Epithelial cell of prostate (primary cell): ENCODE measurements at places on chromosomes 4 and X.

GRCh38 chr4:48223633-48224295 is 45.9 kb downstream of the TEC start:
- peak; percentile 60 for DNase-seq

GRCh38 chr4:20318909-20319277 is 67.2 kb downstream of the SLIT2 start:
- DNase-seq: no peak

DNA sequence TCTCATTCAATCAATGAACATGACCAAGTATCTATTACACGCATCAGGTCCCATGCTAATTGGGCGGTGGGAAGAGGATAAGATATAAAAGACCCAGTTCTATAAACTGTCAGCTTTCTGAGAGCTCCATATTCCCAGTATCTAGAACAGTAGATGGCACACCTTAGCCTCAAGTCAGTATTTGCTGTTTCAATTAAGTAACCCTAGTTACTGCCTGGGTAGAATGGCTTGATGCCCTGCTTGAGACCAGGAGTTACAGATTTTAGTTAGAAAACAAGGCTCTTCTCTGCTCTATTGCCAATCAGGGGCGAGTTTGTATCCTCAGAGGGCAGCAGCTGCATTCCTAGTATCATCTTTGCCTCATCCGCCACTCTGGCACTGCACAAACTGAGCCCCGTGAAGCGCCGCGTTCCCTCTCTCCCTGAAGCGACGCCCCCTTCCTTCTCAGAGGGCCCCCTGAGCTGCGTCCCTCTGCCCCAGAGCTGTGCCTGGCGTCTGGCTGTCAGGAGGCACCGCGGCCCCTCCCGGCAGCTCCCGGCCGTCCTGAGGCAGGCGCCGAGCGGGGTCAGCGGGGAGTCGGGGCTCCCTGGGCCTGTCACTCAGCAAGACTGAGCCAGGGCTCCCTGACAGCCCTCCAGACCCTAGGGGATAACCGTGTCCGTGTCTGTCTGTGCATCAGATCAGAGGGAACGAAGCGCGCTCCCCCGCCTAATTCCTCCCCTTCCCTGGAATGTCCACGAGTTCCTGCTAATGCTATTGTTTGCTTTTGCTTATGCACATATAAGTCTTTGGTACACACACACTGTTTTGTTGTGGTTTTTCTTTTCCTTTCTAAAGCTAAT is 212.4 kb upstream of the TTC29 start:
- DNase-seq: peak; percentile 3

GRCh38 chr4:180530787-180531186 is 1712.4 kb upstream of the TENM3 start:
- DNase-seq: no peak

DNA sequence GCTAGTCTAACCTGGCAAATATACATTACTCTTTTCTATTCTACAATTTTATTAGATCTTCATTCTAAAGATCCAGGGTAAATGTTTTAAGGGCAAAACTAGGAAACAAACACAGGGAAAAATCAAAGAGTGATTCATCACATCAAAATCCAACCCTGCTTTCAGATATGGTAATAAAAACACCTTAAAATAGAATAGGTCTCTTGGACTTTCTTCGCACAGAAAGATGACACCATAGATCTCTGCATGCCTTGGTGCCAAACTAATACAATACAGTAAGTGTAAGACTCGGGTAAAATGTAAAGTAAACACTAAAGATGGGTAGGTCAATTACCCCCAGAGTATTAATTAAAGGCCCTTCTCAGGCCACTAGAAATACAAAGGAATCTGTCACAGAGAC is 34.2 kb downstream of the LDB2 start:
- no peak for DNase-seq

DNA sequence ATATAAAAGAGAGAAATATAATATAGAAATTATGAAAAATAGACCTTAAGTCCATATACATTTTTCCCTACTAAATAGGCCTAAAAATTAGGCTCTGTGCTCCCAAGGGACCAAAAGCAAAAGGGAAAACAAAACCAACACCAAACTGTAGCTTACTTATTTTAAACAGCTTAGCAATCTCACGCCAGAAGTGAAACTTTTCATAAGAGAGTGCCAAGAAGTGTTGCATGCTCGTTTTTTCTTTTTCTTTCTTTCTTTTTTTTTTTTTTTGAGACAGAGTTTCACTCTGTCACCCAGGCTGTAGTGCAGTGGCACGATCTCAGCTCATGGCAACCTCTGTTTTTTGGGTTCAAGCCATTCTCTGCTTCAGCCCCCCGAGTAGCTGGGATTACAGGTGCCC is 250.4 kb downstream of the TMA16 start:
- no peak for DNase-seq

GRCh38 chr4:124854968-124855367 is 142.4 kb upstream of the ANKRD50 start:
- DNase-seq: no peak

GRCh38 chr4:189294574-189294973 is 646.1 kb upstream of the FRG1 start:
- peak; percentile 41 for DNase-seq

GRCh38 chr4:36394352-36394903 is 113.0 kb downstream of the DTHD1 start:
- no peak for DNase-seq

- DNase-seq: no peak
These were observed 2.7 kb downstream of the SCML2 start for GRCh38 chrX:18351784-18352183.

- DNase-seq: no peak
These were observed 45.7 kb downstream of the PRPS1 start for GRCh38 chrX:107673933-107674479.

DNA sequence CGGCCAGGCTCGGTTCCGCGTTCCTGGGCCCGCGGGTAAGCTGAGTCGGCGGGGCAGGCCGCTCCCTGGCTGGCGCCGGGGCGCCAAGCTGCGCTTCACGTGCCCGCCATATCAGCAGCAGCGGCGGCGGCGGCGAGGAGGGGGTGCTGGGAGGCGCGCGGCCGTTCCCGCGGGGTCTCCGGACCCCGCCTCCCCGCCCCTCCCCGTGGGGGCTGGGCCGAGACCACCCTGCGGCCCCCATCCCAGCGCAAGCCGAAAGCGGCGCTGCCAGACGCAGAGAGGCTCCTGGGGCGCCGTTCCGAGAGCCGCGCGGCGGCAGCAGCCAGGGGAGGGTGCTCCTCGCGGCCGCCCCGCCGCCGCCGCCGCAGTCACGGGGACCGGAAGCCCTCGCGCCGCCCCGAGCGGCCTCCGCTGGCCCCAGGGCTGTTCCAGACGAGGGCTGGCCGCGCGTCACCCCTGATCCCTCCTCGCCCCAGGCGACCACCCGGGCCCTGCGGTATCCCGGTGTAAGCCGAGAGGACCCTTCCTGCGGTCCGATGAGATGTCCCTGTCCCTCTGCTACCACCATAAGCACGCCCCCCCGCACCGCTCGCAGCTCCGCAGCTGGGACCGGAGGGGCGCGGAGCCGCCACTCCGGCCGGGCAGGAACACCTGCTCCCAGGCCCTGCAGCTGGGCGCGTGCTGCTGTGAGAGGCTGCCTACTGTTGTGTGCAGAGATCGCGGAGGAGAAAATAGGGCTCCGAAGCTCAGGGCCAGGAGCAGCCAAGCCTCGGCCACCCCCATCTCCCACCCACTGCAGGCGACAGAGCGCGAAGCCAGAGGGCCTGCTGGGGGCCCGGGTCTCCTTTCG is 7.5 kb upstream of the BCOR start:
- no peak for DNase-seq

GRCh38 chrX:54494989-54495813 is 833 bp downstream of the FGD1 start:
- DNase-seq: no peak

DNA sequence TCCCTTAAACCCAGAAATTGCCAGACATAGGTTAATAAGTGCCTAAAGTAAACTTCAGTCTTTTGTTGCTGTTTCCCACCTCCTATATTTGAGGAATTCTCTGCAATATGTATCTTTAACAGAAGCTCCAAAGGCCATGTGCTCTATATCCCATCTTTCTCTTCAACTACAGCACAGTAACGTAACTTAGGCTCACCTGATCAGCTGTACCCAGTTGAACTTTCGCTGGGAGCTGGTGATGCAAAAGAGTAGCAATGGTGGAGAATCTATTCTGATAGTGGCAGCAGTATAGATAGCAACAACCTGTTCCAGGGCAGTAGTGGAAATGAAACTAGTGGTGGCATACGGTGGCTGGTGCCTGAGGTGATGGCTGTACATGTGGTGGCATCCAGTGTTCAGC is 33.2 kb upstream of the YTHDC1 start:
- DNase-seq: no peak

- no peak for DNase-seq
These were observed 199.2 kb downstream of the DCTD start for GRCh38 chr4:182717788-182718583.

DNA sequence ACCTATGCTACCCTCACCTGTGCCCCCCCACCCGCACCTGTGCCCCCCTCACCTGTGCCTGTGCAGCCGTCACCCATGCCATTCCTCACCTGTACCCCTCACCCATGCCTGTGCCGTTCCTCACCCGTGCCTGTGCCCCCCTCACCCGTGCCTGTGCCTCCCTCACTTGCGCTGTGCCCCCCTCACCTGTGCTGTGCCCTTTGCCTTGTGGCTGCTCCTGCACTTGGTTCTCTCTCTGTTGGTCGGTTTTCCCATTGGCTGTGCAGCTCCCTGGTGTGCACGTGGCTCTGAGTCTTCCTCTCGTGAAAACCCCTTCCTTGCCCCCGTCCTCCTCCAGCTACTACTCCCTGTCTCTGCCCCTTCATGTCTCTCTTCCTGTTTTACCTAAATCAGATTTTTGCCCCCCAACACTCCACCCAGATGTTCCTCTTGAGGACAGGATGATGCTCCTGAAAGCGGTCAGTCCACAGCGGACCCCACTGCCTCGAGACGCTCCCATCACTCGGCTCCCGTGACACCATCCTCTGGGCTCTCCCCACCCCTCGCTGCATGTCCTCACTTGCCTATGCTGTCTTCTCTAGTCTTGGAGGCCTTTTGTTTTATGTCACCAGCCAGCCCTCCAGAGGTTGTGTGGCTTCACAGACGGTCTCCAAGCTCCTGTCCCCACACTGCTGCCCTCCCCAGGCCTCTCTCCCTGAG is 6.8 kb downstream of the MAEA start:
- DNase-seq: no peak

- no peak for DNase-seq
These were observed 6.8 kb upstream of the MGST2 start for GRCh38 chr4:139658586-139659382.

- DNase-seq: no peak
These were observed 218.5 kb downstream of the APBB2 start for GRCh38 chr4:40995850-40996249.

- no peak for DNase-seq
These were observed 60.2 kb downstream of the MAGEB16 start for GRCh38 chrX:35858361-35858760.

- no peak for DNase-seq
These were observed 34.2 kb upstream of the ESX1 start for GRCh38 chrX:104288961-104289360.

GRCh38 chr4:6278801-6279197 is 9.1 kb downstream of the WFS1 start:
- DNase-seq: no peak

DNA sequence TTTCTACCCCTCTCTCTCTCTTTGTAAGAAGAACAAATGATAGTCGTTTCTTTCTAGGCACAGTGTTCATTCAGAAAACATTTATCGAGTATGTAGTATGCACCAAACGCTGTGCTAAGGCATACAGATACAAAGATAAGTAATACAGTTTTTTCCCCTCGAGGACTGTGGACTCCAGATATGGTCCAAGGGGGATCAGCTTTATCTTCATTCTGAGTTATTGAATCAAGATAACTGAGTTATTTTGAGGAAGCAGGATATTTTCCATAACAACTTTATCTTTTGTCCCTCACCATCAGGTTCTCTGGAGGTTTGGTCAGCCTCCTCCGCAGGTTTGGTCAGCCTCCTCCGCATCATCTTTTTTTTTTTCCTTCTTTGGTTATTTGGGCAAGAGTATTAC is 15.0 kb downstream of the EREG start:
- no peak for DNase-seq

GRCh38 chrX:55593756-55594257 is 29.4 kb upstream of the FOXR2 start:
- DNase-seq: no peak

- no peak for DNase-seq
These were observed 21.2 kb upstream of the ANTXR2 start for GRCh38 chr4:80094191-80094590.

DNA sequence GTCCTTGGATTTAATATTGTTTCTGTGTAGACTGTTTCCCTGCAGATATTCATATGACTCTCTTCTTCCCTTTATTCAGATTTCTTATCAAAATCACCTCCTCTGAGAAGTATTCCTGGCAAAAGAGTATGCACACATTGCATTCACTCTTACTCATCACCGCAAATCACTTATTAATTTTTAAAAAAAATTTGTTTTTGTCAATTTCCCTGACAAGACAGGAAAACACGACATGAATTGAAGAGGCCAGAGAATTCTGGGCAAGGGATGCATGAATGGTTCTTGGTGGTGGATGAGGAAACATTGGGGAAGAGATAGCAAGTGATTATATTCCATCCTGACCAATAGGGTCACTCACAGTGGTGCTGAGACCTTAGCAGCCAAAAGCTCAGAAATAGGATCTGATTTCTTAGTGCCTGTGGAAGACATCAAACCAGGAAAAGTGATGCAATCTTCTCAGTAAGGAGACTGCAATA is 522.5 kb upstream of the AGA start:
- DNase-seq: no peak

DNA sequence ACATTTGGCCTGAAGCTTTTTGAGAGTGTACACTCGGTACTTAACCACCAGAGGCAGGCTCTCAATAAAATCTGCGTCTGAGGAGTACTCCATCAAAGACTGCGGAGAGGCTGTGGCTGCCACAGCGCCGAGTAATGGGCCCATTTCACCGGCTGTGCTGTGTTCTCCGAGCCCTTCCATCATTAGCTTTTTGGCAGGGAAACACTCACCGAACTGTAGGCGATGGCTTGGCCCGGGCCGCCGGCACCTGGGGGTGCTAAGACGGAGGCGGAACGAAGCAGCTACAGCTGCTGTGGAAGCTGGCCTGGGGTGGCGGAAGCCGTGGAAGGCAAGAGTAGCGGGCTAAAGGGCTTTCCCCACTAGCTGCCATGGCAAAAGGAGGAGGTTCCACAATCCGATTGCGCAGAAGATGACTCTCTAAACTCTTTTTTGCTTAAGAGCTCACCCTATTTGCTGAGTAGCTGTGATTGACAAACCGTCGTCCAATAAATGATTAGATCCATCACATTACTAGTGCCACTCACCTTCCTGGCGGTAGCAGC is 48.5 kb upstream of the PABPC1L2A start:
- DNase-seq: no peak

- DNase-seq: no peak
These were observed 387.3 kb upstream of the ADGRL3 start for GRCh38 chr4:60812811-60813210.

DNA sequence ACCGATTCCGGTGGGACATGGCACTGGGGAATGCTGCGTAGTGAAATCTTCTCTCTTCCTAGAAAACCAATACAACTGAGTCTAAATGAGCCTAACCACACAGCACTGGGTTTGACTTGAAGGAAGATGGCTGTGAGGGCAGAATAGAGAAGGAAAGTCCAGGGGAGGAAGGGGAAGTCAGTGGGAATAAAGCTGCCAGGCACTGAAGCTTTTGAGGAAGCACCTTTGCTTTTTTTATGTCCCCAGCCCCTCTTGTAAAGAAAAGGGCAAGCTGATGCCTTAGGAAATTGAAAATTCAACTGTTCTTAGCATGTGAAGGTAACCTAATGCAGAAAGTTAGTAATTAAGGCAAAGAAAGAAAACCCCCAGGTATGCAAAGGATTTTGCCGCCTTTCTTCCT is 20.6 kb downstream of the MED28 start:
- no peak for DNase-seq

- DNase-seq: no peak
These were observed 633.4 kb upstream of the AADAT start for GRCh38 chr4:170723171-170723570.

GRCh38 chrX:17552044-17552650 is 177.1 kb downstream of the NHS start:
- DNase-seq: no peak
